ENCODE measurements at places on chromosomes 2 and 18.
A peak's percentile ranks its signal among the peaks of the same experiment; 100 is the strongest.

DNA sequence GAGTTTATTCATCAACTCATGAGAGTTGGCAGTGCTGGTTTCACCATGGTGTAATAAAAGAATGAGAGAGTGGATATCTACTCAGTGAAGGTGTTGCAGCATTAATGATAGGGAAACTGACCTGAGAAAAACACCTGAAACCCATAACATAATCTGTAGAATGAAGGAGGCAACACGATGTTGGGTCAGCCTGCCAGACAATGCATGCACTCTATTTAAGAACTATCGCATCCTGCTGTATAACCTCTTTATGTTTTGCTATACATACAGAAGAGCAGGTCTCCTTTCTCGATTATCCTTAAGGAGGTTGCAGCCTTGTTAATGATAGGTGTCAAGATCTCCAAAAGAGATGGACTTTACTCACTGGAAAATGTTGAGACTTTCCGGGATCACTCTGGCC lies 65.9 kb downstream of the IKZF2 start:
- no peaks in the 10 kb centered on the region for H3K36me3 ChIP-seq
- H3K4me1 ChIP-seq: no peaks in the 10 kb centered on the region
- H3K27me3 ChIP-seq: no peaks in the 10 kb centered on the region

DNA sequence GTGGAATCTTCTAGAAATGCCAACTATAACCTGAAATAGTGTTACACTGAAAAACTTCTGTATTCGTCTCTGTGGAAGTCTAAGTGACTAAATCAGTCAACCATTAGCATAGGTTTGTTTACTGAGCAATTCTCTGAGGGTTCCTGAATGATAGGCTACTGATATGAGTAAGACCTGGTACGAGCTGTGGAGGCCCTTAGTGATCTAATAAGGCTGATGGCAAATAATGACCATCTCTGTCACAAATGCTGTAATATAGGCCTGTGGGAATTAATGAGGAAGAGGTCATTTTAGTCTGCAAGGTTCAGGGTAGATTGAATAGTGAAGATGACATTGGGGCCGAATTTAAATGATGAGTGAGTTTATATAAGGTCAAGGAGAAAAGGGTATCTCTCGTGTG lies 82.5 kb downstream of the MGAT5 start:
- H3K36me3 ChIP-seq: no peaks in the 10 kb centered on the region
- H3K4me1 ChIP-seq: no peaks in the 10 kb centered on the region
- H3K27ac ChIP-seq: no peak overlapping the region
- DNase-seq: no peak
- H3K27me3 ChIP-seq: no peaks in the 10 kb centered on the region
- H3K4me3 ChIP-seq: no peak overlapping the region

DNA sequence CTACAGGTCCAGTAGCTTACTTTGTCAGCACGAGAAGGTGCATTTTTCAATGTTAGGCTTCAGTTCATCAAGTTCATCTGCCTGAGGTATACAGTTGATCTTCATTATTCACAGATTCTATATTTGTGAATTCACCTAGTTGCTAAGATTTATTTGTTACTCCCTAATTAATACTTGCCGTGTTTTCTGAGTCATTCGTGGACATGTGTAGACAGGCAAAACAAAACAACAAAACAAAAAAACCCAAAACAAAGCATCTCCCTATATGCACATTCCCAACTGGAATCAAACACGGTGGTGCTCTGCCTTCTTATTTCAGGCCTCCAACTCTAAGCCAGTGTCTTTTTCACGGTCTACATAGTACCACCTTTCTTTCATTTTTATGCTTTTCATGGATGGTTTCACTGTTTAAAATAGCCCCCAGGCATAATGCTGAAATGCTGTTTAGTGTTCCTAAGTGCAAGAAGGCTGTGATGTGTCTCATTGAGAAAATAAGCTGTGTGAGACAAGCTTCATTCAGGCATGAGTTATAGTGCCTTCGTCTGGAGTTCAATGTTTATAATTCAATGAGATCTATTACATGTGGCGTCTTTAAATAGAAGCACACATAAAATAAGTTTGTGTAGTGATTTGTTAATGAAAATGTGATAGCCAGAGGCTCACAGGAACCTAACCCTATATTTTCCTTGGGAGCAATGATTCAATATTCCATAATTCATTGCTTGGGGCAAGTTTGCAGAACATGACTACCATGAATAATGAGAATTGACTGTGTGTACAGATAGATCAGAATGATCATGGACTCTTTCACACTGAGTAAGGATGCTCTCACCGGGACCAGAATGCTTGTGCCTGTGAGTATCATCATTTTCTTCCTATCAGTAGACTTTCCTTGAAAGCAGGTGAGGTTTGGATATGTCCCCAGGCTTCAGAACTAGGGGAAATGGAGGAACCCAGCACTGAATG lies 24.6 kb downstream of the ITGB6 start:
- DNase-seq: no peak
- H3K36me3 ChIP-seq: no peaks in the 10 kb centered on the region
- no peaks in the 10 kb centered on the region for H3K4me1 ChIP-seq
- no peak overlapping the region for H3K27ac ChIP-seq
- H3K4me3 ChIP-seq: no peak overlapping the region

GRCh38 chr2:33406622-33407021 lies 69.8 kb upstream of the RASGRP3 start:
- H3K36me3 ChIP-seq: no peaks in the 10 kb centered on the region
- no peaks in the 10 kb centered on the region for H3K27me3 ChIP-seq
- no peak for DNase-seq
- no peak overlapping the region for H3K27ac ChIP-seq
- H3K4me3 ChIP-seq: no peak overlapping the region

DNA sequence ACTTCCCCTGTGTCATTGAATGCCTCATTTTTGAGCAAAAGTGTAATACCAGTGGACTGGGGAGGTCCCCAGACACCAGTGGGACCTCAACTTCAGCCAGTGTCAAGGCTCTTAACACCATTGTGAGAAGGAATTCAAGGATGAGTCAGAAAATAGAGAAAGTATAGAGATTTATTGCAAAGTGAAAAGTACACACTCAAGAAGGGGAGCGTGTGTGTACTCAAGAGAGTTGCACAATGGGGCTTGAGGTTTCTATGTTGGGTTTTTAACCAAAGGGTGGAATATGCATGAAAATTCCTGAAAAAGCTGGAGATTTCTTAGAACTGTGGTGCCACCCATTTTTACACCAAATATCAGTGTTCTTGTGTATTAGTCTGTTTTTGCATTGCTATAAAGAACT lies 81.9 kb downstream of the ADCYAP1 start:
- H3K36me3 ChIP-seq: no peaks in the 10 kb centered on the region
- H3K4me3 ChIP-seq: no peak overlapping the region
- DNase-seq: no peak
- no peaks in the 10 kb centered on the region for H3K4me1 ChIP-seq
- no peak overlapping the region for H3K27ac ChIP-seq
- H3K27me3 ChIP-seq: no peaks in the 10 kb centered on the region

DNA sequence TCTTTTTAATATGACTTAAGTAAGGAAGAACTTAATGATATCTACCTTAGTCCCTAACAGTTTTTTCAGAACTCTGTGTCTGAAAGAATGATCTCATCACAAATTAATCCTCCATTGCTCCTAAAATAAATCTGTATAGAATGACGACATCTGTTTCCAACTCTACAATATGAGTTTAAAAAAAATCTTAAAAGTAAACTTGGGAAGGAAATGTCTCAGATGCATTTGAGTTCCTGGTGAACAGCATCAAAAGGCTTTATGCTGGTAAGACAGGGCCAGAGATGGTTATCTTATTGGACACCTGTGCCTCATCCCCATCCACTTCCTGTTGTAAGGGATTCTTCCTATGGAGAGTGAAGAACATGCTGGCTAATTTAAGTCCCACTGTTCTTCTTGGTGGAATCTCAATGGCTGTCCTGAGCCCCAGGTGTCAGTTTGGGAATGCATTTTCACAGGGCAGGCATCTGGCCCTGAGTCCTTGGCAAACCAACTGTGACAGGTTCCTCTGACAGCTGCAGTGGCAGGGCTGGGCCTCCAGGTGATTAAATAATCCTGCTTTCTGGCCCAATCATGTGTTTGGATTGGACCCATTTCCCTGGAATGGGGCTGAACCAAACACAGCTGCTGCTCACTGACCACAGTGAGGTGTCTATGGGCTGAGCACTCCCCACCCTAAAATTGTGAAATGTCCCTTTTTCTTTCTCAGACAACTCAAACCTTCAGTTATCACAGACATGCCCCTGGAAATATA lies 12.9 kb upstream of the NCKAP5 start:
- no peak overlapping the region for H3K4me3 ChIP-seq
- H3K27me3 ChIP-seq: no peaks in the 10 kb centered on the region
- DNase-seq: no peak
- no peaks in the 10 kb centered on the region for H3K36me3 ChIP-seq
- H3K4me1 ChIP-seq: peaks cover 3% of the 10 kb centered on the region

DNA sequence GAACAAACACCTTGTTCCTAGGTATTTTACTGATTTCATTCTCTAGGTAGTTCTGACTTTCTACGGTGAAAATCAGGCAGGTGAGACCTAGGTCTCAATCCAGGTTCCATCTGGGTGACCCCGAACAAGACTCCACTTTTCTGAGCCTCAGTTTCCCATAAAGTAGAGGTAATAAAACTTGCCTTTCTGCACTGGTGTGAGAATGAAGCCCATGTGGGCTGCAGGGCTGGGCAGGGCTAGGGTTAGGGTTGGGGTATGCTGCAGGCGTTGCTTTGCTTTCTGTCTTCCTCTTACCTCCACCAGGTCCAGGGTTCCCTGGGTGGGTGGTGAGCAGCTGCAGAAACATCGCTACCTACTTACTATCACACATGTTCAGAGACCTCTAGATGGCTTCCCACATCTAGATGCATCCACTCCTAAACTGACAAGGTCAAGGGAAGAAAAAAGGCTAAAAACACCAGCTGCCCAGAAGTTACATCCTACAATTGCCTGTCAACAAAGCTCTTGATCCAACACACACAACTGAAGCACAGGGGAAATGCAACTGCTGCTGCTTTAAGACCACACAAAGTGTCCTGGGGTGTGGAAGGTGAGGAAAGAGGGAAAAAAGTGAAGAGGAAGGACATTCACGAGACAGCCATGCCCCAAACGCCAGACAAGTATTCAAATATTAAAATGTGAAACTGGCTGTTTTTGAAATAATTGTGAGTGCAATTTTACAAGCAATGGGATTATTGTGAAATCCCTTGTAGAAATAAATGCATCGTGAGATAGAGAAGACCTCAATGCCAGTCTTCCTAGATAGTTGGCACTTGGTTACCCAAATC lies 23.5 kb downstream of the MBP start:
- H3K4me3 ChIP-seq: no peak overlapping the region
- DNase-seq: no peak
- peaks cover 5% of the 10 kb centered on the region for H3K4me1 ChIP-seq
- H3K36me3 ChIP-seq: no peaks in the 10 kb centered on the region

DNA sequence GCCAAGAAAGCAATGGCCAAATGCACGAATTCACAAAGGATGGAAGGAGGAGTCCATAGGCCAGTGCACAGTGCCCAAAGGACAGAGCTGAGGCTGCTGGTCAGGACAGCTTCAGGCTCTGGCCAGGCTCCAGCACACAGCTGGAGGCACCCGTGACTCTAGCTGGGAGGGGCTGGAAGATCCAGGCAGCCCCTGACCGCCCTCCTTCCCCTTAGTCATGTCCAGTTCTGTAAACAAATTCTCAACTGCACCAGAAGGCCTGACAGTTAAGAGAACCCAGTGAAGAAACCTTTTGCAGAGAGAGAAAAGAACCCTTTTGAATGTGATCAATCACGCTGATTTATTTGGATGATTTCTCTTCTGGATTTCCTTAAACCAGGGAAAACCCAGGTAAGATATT lies 7.7 kb upstream of the YWHAQ start:
- H3K27ac ChIP-seq: no peak overlapping the region
- DNase-seq: peak; percentile 35
- H3K4me3 ChIP-seq: no peak overlapping the region
- H3K36me3 ChIP-seq: no peaks in the 10 kb centered on the region

DNA sequence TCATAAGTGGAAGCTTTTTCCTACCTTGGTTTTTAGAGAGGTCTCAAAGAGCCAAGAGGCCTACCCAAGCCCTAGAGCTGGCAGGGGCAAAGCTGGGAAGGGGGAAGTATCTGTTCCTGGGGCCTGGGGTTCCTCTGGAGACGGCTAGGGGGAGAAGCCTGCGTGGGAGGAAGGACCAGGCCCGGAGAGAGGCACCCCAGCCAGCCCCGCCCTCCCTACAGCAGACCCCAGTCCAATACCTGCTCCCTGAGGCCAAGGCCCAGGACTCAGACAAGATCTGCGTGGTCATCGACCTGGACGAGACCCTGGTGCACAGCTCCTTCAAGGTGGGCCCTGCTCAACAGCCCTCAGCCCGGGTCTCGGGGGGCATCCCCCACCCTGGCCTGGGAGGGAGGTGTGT lies 2.2 kb downstream of the CTDSP1 start:
- H3K4me3 ChIP-seq: no peak overlapping the region
- peaks cover 37% of the 10 kb centered on the region for H3K36me3 ChIP-seq
- DNase-seq: peak; percentile 80
- H3K27ac ChIP-seq: no peak overlapping the region
- peaks cover 27% of the 10 kb centered on the region for H3K4me1 ChIP-seq

- H3K4me3 ChIP-seq: no peak overlapping the region
- H3K36me3 ChIP-seq: no peaks in the 10 kb centered on the region
- no peak for DNase-seq
These were observed 29.6 kb upstream of the MLPH start for GRCh38 chr2:237457388-237457941.

GRCh38 chr18:47680488-47680887 lies 250.0 kb downstream of the SMAD2 start:
- DNase-seq: no peak
- H3K36me3 ChIP-seq: no peaks in the 10 kb centered on the region

- no peaks in the 10 kb centered on the region for H3K4me1 ChIP-seq
- no peaks in the 10 kb centered on the region for H3K27me3 ChIP-seq
- no peak overlapping the region for H3K27ac ChIP-seq
These were observed 195.4 kb downstream of the FAM210A start for GRCh38 chr18:13530879-13531387.

DNA sequence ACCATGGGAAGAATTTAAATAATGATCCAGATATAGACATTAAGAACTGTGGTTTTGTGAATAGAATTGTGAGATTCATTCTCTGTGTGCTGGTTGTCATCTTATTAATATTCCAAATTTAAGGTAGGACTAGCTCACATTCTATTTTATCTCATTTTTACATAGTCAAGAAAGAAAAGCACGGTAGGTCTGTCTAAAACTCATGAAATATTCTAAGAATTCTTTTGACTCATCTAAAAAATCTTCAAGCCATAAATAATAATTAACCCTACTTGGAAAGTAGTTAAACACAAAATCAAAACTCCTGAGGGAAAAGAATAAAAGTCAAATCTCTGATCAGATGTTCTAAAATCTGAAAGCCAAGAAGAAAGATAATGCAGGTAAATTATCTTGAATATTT lies 388.8 kb upstream of the CHAC2 start:
- H3K27ac ChIP-seq: no peak overlapping the region
- H3K4me1 ChIP-seq: peaks cover 6% of the 10 kb centered on the region
- no peaks in the 10 kb centered on the region for H3K36me3 ChIP-seq
- no peaks in the 10 kb centered on the region for H3K27me3 ChIP-seq
- no peak for DNase-seq
- no peak overlapping the region for H3K4me3 ChIP-seq

- peak overlapping the region; percentile 85 for H3K27ac ChIP-seq
- H3K4me3 ChIP-seq: peak overlapping the region; percentile 86
- H3K36me3 ChIP-seq: no peaks in the 10 kb centered on the region
- peak; percentile 53 for DNase-seq
- H3K4me1 ChIP-seq: no peaks in the 10 kb centered on the region
These were observed 879 bp upstream of the EPAS1 start for GRCh38 chr2:46296216-46296839.
